ENCODE measurements at places on chromosomes 11 and 22.

GRCh38 chr11:65880844-65881421 is 1.3 kb downstream of the CTSW start:
- H3K27ac ChIP-seq: peak overlapping the region; percentile 1
- H3K4me3 ChIP-seq: no peak overlapping the region
- H3K4me1 ChIP-seq: no peaks in the 10 kb centered on the region
- H3K27me3 ChIP-seq: no peaks in the 10 kb centered on the region

GRCh38 chr22:47796128-47796908 is 1033.9 kb downstream of the TBC1D22A start:
- no peaks in the 10 kb centered on the region for H3K27me3 ChIP-seq
- DNase-seq: no peak
- H3K4me1 ChIP-seq: no peaks in the 10 kb centered on the region
- no peak overlapping the region for H3K4me3 ChIP-seq

DNA sequence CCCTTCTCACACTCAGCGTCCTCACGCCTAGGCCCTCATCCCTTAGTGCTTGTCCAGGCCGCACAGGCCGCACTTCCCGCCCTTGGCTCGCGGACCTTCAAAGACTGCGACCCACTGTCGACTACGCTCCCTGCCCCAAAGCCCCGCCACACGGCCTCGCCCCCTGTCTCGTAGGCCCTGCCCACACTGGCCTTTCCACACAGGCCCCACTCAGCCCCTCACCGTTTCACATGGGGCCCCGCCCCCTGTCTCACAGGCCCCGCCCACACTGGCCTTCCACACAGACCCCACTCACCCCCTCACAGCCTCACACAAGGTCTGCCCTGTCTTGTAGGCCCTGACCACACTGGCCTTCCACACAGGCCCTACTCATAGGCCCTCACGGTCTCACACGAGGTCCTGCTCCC is 11.0 kb downstream of the NRXN2 start:
- DNase-seq: no peak
- H3K36me3 ChIP-seq: no peaks in the 10 kb centered on the region
- peaks cover 33% of the 10 kb centered on the region for H3K27me3 ChIP-seq
- no peak overlapping the region for H3K4me3 ChIP-seq
- H3K4me1 ChIP-seq: no peaks in the 10 kb centered on the region

GRCh38 chr11:30285416-30286121 is 37.3 kb upstream of the ARL14EP start:
- H3K4me1 ChIP-seq: no peaks in the 10 kb centered on the region
- H3K27ac ChIP-seq: no peak overlapping the region
- H3K27me3 ChIP-seq: no peaks in the 10 kb centered on the region
- no peaks in the 10 kb centered on the region for H3K36me3 ChIP-seq

- no peaks in the 10 kb centered on the region for H3K27me3 ChIP-seq
- H3K36me3 ChIP-seq: no peaks in the 10 kb centered on the region
- peak overlapping the region; percentile 81 for H3K27ac ChIP-seq
Measured at GRCh38 chr11:69121021-69121420, 34.7 kb upstream of the SMIM38 start.

All from RWPE2 (cell line).